NCI-H510A (cell line): ENCODE measurements at places on chromosomes 3 and 15.

GRCh38 chr3:146625186-146625775, 20.1 kb upstream of the PLSCR5 start:
- DNase-seq = no peak

- DNase-seq = no peak
These were observed 66.4 kb downstream of the RHCG start for GRCh38 chr15:89429986-89430385.

- DNase-seq = no peak
These were observed 23.7 kb downstream of the PPP2R3A start for GRCh38 chr3:135989242-135989641.

DNA sequence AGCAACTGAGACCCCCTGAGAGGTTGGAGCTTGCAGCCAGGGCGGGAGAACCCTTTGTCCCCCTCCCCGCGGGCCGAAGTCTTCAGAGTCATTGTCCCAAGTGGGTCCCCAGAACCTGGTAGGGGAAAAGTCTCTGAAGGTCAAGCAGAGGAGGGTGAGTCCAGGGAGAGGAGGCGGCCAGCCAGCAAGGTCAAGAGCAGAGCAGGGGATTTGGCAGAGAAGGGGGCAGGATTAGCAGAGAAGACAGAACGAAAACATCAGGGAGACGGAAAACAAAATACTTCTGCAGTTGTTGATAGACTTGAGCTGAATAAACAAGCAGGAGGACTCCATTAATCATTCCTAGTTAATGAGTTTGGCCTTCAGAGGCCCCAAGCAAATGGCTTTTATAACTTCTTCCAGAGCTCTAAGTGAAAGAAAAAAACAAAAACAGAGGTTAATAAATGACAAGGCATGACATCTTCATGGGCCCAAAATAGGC, 66.7 kb downstream of the GRIP2 start:
- DNase-seq = no peak

DNA sequence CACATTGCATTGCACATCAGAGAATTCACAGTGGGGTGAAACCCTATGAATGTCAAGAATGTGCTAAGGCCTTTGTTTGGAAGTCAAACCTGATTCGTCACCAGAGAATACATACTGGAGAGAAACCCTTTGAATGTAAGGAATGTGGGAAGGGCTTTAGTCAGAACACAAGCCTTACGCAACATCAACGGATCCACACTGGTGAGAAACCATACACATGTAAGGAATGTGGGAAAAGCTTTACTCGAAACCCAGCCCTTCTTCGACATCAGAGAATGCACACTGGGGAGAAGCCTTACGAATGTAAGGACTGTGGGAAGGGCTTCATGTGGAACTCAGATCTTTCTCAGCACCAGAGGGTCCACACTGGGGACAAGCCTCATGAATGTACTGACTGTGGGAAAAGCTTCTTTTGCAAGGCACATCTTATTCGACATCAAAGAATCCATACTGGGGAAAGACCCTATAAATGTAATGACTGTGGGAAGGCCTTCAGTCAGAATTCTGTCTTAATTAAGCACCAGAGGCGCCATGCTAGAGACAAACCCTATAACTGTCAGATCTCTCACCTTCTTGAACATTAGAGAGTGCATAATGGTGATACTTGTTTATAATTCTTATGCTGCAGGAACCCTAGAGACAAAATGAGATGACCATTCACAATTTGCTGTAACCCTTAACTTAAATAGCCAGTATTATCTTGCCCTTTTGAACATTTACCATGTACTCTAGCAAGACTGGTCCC, 9.0 kb downstream of the ZNF662 start:
- no peak for DNase-seq

DNA sequence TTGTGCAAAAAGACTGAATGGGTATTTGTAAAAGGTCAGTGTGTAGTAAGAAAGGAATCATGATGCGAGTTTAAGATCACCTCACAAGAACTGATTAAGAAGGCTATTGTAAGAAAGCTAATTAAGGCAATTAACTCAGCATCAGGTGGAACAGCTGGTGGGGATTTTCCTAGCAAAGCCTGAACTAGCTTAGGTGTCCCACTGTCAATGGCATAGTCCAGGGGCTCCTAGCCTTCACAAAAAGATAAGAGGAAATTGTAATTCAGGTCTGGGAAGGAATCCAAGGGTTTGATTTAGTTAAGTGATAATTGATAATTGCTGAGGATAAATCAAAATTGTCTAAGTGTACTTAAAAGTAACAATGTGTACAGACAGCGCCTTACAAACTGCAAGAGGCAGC, 901.6 kb downstream of the TUSC7 start:
- no peak for DNase-seq

GRCh38 chr15:80076321-80077318, 17.1 kb downstream of the ZFAND6 start:
- no peak for DNase-seq

DNA sequence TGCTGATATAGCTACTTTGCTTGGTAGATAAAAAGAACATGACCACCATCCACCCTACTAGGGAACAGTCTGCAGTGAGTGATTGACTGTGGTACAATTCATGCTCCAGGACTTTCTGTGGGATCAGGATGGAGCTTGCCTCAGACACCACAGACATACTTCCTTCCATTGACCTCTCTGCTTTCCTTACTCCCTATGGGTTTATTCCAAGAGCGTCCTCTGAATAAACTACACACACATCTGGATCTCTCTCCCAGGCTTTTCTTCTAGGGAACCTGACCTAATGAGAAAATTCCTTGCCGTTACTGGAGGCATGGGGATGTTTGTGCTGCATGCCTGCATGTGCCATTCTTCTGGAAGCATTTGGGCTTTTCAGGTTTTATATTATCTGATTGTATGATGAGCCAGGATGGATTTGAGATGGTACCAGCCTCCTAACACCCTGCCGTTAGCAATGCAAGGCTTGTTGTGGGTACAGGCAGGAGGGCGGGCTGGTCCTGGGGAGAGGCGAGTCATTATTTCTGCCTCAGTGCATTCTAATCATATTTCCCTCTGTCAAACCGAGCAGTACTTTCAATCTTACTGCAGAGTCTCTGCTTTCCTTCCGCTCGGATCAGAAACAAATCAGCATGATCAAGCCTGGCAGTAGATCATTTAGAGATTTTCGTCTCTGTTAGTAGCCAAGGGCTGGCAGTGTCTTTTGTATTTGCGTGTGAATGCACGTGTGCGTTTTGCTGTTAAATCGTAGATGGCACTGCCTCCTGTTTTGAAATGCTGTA, 279.2 kb downstream of the PDCD6IP start:
- no peak for DNase-seq

DNA sequence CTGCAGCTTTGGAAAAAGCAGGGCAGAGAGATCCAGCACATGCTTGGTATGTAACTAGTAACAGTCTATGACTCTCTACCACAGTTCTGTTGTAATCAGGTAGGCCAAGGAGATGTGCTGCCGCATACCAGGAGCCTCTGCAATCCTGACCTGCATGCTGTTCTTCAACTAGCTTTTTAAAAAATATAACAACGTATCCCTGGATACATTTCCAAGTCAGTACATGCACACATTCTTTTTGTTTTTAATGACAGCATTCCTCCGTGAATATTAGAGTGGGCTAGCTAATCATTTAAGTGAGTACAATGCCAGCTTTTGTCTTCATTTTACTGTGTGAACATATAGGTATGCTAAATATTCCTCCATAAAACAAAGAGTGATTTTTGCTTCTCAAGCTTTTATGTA, 437.8 kb downstream of the RBMS3 start:
- no peak for DNase-seq
